ENCODE measurements at places on chromosomes 12 and 14.

- no peak for DNase-seq
Measured at GRCh38 chr14:23664207-23664885, 28.2 kb downstream of the DHRS2 start.

GRCh38 chr14:66483322-66483721, 2.8 kb upstream of the CCDC196 start:
- DNase-seq = no peak

DNA sequence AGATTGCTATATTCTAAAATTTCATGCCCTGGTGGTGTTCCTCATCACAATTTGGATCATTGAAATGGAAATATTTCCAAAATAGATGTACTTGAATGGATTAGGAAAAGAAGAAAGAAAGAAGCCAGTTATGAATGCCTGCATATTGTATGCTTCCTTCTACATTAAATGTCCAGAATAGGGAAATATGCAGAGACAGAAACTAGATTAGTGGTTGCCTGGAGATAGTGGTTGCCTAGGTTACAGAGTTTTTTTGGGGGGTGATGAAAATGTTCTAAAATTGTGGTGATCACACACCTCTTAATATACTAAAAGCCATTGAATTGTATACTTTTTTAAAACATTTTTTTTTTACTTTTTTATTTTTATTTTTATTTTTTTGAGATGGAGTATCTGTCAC, 18.0 kb downstream of the TUBA1A start:
- no peak for DNase-seq

- no peak for DNase-seq
Measured at GRCh38 chr12:10861366-10861765, 12.1 kb upstream of the PRR4 start.

DNA sequence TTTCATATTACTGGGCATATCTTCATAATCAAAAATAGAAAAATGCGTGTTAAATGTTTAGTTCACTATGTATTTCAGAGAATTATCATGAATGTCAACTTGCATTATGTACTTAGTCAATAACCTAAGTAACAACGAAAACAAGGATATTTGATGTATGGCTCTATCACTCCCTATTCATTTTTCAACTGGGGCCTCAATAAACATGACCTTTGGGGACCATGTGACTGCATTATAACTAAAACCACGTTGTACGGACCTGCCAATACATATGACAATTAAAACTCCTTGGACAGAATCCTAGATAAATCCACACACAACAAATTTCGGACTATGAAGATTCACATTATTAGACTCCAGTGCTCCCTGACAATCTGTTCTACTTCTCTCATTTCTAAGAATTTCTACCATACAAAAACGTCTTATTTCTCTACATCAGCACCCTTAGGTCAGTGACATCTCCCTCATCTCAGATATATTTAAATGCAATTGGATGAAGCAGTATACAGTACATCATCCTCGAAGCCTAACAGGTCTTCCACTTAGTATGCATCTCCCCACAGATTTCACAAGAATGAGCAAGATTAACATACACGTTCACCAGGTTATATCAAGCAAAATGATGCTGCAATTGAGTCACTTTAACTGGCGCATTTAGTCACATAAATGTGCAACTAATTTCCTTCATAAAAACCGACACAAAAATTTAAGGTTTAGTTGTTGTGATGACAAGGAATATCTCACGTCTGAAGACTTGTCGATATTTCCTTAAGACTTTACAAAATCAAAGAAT, 1.5 kb downstream of the UBE2N start:
- no peak for DNase-seq

DNA sequence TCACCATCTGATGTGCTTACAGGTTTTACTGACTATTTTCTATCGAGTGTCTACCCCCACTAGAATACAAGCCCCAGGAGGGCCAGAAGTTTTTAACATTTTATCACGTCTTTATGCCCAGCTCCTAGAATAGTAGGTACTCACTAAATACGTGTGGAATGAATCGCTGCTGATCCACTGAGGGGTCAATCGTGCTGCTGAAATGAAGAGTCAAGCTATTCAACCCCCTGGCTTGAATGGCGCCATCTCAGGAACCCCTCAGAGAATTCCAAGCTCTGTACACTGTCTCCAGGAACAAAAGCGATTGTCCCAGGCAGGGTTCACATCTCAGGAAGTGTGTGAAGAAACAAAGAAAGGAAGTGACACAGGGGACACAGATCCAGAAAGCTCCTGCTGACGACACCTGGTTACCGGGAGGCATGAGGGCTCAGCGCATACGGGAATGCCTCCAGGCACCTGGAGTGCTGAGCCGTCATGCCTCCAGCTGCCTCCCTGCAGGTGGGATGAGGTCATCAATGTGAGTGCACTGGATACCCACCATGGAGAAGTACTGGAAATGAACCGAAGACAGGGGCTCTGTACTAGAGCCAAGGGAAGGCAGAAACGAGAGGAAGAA, 45.6 kb downstream of the PITPNM2 start:
- DNase-seq = no peak

GRCh38 chr12:28191051-28192048, 1.1 kb downstream of the CCDC91 start:
- DNase-seq = no peak

DNA sequence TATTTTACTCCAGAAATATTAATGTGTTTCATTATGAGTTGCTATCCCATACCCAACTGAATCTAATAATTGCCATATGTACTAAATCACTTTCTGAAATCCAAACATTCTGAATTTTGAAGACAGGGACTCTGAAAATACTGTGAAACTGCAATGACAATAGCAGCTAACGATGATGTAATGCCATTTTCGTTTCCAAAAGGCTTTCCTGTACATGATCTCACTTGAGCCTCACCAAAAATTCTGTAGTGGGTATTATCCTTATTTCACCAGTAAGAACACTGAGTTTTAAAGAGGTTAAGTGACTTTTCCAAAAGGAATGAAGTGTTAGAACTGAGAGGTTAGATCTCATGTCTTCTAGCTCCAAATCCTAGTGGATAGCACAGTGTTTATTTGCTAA, 133.3 kb downstream of the FLRT2 start:
- no peak for DNase-seq
